Activated T-cell treated with anti-CD3 and anti-CD28 coated beads, Interleukin-2, amount 50 U/mL, for 4 hours (primary cell): ENCODE measurements at places on chromosomes 7 and 10. TPM values are rescaled to one million over a fixed set of nuclear protein-coding genes. Genes with fewer than 3 reads are reported as not detected.

Gene CADPS2
- total RNA-seq: 0.11 TPM

Gene PNLIPRP2
- 0.56 TPM for total RNA-seq

Gene CTAGE8
- total RNA-seq: 0.53 TPM

Gene TMEM184A
- total RNA-seq: 0.19 TPM

Gene TFPI2
- 1.3 TPM for total RNA-seq

Gene SPDYE2B
- not detected for total RNA-seq

Gene NODAL
- total RNA-seq: not detected

Gene PNLIP
- 0.87 TPM for total RNA-seq

Gene CCDC3
- 0.08 TPM for total RNA-seq

Gene MYH16
- not detected for total RNA-seq

Gene UNCX
- not detected for total RNA-seq

Gene AASS
- 0.65 TPM for total RNA-seq

Gene TFEC
- total RNA-seq: 0.73 TPM

Gene CDH23
- total RNA-seq: 1.2 TPM

Gene TSPAN12
- total RNA-seq: 0.20 TPM

Gene OR2A1
- total RNA-seq: not detected

Gene ITPRID1
- total RNA-seq: not detected

Gene MYO3A
- total RNA-seq: not detected

Gene CHRM2
- total RNA-seq: not detected

Gene NRG3
- not detected for total RNA-seq

Gene PPP1R9A
- 0.08 TPM for total RNA-seq

Gene TMEM139
- not detected for total RNA-seq

Gene TRIL
- not detected for total RNA-seq

Gene UFSP1
- total RNA-seq: 3.7 TPM

Gene DLD
- 105 TPM for total RNA-seq

Gene AGFG2
- 58.6 TPM for total RNA-seq

Gene SUN3
- not detected for total RNA-seq

Gene MRC1
- total RNA-seq: 0.16 TPM

Gene LRRD1
- not detected for total RNA-seq

Gene CPA2
- 1.5 TPM for total RNA-seq
